ENCODE measurements at places on chromosomes 3 and 15. TPM values are rescaled to one million over a fixed set of nuclear protein-coding genes. Genes with fewer than 3 reads are reported as not detected.

GOLGA8K gene
- total RNA-seq: not detected

UROC1 gene
- not detected for total RNA-seq

STRIT1 gene
- not detected for total RNA-seq

GREM1 gene
- 0.15 TPM for total RNA-seq

STX19 gene
- total RNA-seq: not detected

IP6K1 gene
- total RNA-seq: 67.3 TPM

TF gene
- 0.36 TPM for total RNA-seq

HEG1 gene
- 2.8 TPM for total RNA-seq

CSPG5 gene
- total RNA-seq: 0.46 TPM

XIRP1 gene
- not detected for total RNA-seq

TMCO5A gene
- not detected for total RNA-seq

TAGLN3 gene
- 0.31 TPM for total RNA-seq

SHC4 gene
- 65.9 TPM for total RNA-seq

NANOGP8 gene
- not detected for total RNA-seq

CCDC13 gene
- not detected for total RNA-seq

SERPINI2 gene
- total RNA-seq: 0.46 TPM

ACTRT3 gene
- 3.7 TPM for total RNA-seq

ADGRG7 gene
- not detected for total RNA-seq

RBPMS2 gene
- total RNA-seq: 0.15 TPM

TYRO3 gene
- 32.7 TPM for total RNA-seq

CLDN18 gene
- total RNA-seq: not detected

MUC20 gene
- total RNA-seq: 0.73 TPM

SRP14 gene
- total RNA-seq: 85.9 TPM

LMAN1L gene
- not detected for total RNA-seq

AZI2 gene
- total RNA-seq: 70.3 TPM

FSIP1 gene
- 0.93 TPM for total RNA-seq

PPIB gene
- total RNA-seq: 385 TPM

DUOX1 gene
- total RNA-seq: 0.15 TPM

POLG gene
- total RNA-seq: 61.3 TPM

GOLGA8R gene
- 0.77 TPM for total RNA-seq

GOLGA6L10 gene
- total RNA-seq: 0.69 TPM

BDH1 gene
- total RNA-seq: 24.8 TPM

OXTR gene
- 0.69 TPM for total RNA-seq

IL17RB gene
- not detected for total RNA-seq

IGF2BP2 gene
- 44.3 TPM for total RNA-seq

AHSG gene
- not detected for total RNA-seq

CHRNB4 gene
- total RNA-seq: 0.62 TPM

ZNF148 gene
- total RNA-seq: 20.0 TPM

NOX5 gene
- under 0.01 TPM for total RNA-seq

ZNF385D gene
- total RNA-seq: not detected

MAP1A gene
- 2.3 TPM for total RNA-seq

GABRB3 gene
- total RNA-seq: 0.62 TPM

ATP2B2 gene
- total RNA-seq: not detected

TM6SF1 gene
- not detected for total RNA-seq

MPI gene
- total RNA-seq: 66.5 TPM

TLR9 gene
- total RNA-seq: not detected

IL5RA gene
- total RNA-seq: 0.46 TPM

SUSD5 gene
- total RNA-seq: 11.7 TPM

IGSF10 gene
- total RNA-seq: under 0.01 TPM

TMEM40 gene
- total RNA-seq: not detected

TPRG1 gene
- 1.7 TPM for total RNA-seq

ABI3BP gene
- 0.33 TPM for total RNA-seq

KAT2B gene
- total RNA-seq: 70.6 TPM
